ENCODE measurements at places on chromosomes 12 and 14.

DNA sequence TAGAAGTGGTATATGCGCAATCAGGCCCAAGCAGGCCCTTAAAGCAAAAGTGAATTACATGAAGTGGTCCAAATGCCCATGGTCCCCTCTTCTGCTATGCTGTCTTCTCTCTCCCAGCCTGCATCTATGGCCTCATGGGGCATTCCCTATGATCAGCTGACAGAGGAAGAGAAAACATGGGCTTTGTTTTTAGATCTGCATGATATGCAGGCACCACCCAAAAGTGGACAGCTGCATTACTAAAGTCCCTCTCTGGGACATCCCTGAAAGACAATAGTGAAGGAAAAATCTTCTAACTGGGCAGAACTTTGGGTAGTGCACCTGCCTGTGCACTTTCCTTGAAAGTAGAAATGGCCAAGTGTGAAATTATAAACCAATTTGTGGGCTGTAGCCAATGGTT lies 145.2 kb upstream of the ARID2 start:
- DNase-seq, result no peak

GRCh38 chr12:62263232-62263631 lies 3.0 kb downstream of the USP15 start:
- no peak for DNase-seq

DNA sequence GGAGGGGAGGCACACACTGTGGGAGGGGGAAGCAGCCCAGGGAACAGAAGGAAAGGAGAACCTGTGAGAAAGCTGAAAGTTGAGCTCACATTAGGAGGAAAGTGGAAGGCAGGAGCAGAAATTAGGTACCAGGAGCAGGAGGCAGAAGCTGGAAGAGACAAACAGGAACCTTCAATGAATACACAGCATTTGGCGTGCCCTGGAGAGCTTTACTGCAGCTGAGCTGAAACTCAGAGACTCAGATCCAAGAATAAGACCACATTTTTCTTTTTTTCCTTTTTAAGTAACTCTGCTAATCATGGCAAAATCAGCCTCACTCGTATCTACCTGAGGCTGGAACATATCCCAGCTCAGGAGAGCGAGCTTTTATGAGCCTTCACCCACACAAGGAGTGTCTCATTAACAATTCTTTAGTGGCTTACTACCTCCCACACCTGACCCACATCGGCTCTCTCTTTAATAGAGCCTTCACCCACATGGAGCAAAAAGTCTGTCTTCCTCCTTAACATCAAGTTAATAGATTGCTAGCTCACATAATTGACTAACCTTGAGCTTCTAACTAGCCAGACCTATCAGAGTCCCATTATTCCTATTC lies 18.2 kb upstream of the CERS5 start:
- DNase-seq, result no peak

GRCh38 chr14:99041820-99042174 lies 230.2 kb downstream of the BCL11B start:
- DNase-seq, result no peak

DNA sequence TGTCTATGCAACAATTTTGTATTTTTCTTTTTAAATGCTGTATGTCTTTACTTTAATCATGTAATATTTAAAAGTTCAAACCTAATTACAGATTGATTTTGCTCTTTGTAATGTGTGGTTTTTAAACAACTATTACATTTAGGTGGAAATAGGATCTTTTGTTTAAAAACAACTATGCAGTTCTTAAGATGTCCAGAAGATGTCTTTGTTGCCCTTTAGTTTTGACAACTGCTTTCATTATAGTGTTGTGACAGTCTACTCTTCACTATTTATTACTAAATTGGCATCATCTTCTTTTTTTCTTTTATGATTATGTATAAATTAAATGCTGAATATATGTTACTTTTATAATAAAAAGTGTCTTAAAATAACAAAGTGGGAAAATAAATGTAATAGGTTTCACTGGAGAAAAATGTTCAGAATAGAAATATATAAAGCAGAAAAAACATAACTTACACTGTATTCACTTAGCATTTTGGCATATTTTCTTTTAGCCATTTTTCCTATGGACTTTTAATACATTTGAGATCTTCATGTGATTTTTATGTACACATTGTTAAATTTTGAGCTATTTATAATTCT lies 27.1 kb upstream of the PCNX4 start:
- no peak for DNase-seq

GRCh38 chr14:66085224-66085623 lies 400.9 kb upstream of the CCDC196 start:
- DNase-seq, result no peak

DNA sequence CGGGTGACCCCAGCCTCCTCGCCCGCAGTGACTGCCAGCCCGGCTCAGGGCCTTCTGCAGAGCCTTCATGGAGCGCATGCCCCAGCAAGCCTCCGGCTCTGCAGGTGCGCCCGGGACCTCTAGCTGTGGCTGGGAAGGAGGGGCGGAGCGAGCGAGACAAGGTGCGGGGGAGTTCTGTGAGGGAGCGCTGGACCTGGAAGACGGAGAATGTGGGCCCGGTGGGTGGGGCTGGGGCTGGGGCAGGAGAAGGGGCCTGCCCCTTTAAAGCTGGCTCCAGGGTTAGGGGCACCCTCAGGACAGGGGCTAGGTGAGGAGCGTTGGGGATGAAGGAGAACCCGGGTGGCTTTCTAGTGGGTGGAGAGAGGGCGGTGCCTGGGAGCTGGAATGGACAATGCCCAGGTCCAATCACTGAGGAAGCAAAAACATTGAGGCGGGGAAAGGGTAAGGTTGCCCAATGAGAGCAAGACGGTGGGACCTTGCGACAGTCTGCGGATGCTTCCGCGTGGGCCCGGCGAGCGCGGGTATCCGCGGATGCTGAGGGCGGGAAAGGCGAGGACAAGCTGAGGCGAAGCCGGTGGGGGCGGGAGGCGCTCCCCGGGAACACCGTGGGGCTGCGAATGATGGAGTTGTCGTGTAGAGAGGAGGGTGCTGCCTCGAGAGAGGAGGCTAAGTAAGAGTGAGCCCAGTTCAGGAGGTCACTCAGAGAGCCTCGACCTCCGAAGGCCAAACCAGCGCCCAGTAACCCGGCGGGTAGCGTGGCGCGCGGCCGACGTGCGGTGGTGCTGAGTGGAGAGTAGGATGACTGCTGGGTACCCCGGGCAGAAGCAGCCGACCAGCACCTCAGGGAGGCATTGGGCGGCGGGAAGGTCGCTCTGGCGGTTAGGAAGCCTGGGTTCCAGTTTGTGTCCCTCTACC lies at the start of gene GLS2:
GLS2 (minus strand) TSS at position 121 of the 915 bp plus-strand sequence; CDS start at position 78, 43 bp downstream.
- DNase-seq, result no peak

Data from GDM1 (cell line).